ENCODE measurements at places on chromosomes 2 and 18.

DNA sequence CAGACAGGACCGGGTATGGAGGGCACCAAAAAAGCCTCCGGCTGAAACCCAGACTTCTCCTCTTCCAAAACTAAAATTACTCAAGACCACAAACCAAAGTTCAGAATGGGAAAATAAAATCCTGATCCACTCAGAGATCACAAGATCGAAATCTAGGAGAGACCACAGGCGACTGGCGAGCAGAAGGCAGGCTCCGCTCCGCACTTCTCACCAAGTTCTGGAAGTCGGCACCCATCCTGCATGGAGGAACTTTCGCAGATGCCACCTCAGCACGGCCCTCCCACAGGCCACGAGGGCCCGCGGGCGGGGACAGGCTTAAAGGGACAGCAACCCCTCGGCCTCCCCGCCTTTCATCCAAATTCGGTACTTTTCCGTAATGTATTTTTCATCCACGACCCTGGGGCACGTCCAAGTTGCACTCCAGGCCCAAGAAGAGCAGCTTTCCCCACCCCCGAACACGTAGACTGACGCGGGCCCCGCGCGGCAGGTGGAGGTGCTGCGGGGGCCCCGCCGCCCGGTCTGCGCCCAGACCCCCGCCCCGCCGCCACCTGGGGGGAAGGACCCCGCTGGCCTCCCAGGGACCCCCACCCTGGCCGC, 43.7 kb downstream of the HDLBP start:
- DNase-seq, result peak; percentile 85

DNA sequence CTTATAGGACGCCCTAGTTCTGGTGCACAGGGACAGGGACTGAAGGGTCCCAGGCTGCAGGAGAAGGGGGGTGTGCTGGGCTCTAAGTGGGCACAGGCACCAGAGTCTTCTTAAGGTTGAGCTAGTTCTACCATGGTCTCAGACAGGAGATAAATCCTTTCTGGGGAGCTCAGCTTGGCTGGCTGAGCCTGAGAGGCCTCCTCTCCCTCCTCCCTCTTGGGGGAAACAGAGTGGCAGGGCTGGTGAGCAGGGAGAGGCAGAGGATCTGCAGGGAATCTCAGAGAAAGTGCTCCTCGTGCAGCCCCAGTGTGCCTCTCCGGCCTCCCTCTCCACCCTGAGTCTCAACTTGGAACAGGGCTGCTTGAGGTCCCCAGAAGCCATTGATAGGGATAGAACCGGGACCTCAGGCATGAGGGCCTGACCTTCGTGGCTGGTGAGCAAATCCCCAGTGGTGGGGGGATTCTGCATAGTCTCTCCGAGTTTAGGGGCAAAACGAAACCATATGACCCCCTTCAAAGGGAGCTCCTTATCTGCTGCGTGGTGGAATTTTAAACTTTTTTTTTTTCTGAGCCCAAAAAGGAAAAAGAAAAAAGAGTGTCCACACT, 2.0 kb downstream of the GDF7 start:
- DNase-seq, result no peak

- DNase-seq, result no peak
These were observed 472.5 kb upstream of the PIK3C3 start for GRCh38 chr18:41482501-41482900.

- no peak for DNase-seq
These were observed 174.9 kb upstream of the SMAD2 start for GRCh38 chr18:48105317-48105716.

GRCh38 chr2:1448009-1448408, 34.7 kb downstream of the TPO start:
- DNase-seq, result no peak

- no peak for DNase-seq
These were observed 692 bp upstream of the RAX start for GRCh38 chr18:59273759-59274532.

DNA sequence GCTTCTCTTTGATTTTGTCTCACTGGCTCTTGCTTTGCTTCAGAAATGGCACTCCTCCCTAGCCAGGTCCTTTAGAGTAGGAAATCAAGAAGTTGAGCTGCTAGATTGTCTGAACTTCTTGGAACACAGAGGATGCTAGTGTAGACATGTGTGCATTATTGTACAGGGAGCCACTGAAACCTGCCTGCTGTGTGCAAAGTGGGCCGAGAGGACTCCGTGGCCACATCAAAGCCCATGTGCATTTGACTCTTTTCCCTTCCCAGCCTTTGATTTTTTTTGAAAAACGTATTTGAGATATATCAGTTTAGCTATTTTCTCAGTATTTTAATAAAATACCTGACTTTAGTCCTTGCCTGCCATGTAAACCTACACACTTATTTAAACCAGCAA, 83.1 kb downstream of the TMEM247 start:
- no peak for DNase-seq

GRCh38 chr2:88320076-88320773, 132.3 kb downstream of the FOXI3 start:
- DNase-seq, result no peak

- DNase-seq, result no peak
These were observed 473.2 kb upstream of the SPHKAP start for GRCh38 chr2:228654707-228655106.

DNA sequence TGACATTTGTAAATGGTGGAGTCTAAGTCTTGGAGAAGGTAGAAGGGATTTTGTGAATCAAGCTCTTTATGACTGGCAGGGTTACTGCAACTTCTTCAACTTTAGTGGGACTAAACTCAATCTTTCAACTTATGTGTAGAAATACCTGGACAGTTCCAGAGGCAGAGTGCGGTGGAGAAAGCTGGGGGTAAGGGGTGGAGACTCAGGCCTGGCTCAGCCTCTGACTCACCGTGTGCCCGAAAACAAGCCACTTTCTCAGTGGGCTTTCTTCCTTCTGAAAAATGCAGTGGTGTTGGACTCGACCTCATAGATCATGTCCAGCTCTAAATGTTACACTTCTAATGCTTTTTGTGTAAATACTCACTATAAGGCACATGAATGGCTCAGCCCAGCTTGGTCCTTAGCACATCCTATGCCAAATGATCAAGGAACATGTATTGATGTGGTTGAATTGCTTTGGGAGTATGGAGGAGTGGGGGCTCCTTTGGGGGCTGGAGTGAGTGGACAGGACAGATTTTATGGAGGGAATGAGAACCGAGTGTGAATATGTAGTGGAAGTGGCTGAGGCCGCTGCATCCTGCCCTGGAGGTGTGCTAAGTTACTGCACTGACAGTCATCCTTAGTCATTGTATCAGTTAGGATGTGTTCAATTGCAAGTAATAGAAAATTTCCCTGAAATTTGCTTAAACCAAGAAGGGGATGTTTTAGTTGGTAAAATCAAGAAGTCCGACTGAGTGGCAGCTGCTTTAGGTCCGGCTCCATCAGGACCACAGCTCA, 32.2 kb upstream of the IGFBP5 start:
- DNase-seq, result no peak

- DNase-seq, result no peak
These were observed 162.6 kb downstream of the FMNL2 start for GRCh38 chr2:152497481-152498052.

- DNase-seq, result peak; percentile 18
These were observed 108.3 kb downstream of the ATL2 start for GRCh38 chr2:38268691-38269327.

DNA sequence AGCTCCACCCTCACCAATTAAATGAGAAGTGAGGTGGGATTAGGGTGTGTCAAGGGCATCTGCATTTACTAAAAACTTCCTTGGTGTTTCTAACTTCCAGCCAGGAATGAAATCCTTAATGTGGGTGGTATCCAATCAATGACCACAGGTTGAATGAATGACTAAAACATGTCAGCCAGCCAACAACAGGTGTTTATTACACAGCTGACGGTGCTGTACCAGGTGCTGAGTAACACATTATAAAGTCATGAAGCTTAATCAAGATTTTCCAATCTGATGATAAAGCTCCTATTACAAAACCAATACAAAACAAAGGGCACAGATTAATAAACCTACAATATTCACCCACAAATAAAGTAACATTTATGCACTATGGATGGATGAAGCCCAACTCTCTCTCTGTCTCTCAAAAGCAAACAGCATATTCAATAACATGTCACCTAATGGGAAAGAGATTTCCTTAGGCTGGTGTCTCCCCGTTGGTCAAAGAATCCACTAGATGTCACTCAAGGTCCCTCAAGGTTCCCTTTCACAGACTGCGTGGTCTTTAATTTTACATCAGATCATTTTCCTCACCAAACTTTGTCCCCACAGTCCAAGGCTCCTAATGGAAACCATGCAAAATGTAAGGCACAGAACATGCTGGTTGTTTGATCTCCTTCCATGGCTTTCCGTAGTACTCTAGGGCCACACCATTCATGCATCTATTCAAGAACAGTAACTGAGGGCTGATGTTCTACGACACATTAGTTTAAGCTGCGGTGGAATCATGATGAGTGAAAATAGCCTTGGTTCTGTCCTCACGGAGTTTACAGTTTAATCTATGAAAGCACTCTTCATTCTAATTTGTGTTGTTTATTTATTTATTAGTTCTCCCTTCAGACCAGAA, 6.4 kb upstream of the PTPN4 start:
- peak; percentile 53 for DNase-seq

- no peak for DNase-seq
These were observed 188.6 kb downstream of the LRP1B start for GRCh38 chr2:141942006-141942789.

- DNase-seq, result no peak
These were observed 61.5 kb upstream of the BOD1L2 start for GRCh38 chr18:57085371-57085770.

GRCh38 chr18:58005011-58005410, 39.0 kb upstream of the NEDD4L start:
- no peak for DNase-seq

DNA sequence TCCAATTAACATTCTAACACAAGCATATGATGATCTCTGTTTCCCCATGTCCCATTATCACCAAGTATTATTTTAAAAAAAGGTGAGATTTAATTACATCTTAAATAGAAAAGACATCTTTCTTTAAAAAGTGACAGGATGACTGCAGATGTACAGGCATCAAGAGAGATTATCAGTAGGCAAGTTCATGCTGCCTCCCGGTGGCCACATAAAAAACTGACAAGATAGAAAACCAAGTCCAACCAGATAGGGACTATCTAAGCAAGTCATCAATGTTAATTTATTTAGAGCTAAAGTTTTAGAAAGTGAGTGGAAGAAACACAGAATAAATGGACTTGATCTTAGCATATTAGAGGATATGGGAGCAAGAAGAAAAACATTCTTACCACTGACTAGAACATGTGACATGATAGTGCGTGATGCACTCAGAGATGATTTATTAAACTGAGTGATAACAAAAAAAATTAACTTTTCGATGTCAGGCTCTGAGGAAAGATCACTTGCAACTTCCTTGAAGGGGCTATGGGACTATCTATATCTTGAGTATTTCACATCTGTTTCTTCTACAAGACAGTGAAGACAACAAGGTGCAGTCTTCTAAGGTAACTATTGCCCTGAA, 5.4 kb upstream of the TDRD15 start:
- DNase-seq, result peak; percentile 2

DNA sequence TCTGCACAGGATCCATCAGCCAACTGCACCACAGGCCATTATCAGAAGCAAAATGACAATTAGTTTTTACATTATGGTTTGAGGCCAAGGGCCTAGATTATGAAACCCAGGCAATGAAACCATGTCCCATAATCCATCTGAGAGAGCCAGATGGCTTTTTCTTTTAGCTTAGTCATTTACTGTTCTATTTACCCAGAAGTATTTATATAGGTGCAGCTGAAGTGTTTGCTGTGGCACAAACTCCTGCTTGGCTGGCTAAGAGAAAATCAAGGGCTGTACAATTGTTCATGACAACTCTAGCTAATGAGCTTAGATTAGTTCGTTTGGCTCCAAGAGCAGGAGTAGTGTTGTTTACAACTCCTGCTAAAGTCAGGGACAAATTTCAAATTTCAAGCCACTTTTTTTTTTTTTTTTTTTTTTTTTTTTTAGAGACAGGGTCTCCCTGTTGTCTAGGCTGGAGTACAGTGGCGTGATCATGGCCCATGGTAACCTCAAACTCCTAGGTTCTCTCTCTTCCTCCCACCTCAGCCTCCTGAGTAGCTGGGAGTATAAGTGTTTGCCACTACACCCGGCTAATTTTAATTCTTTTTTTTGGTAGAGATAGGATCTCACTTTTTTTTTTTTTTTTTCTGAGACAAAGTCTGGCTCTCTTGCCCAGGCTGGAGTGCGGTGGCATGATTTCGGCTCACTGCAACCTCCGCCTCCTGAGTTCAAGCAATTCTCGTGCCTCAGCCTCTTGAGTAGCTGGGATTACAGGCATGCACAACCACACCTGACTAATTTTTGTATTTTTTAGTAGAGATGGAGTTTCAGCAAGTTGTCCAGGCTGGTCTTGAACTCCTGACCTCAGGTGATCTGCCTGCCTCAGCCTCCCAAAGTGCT, 18.4 kb upstream of the REV1 start:
- DNase-seq, result no peak

DNA sequence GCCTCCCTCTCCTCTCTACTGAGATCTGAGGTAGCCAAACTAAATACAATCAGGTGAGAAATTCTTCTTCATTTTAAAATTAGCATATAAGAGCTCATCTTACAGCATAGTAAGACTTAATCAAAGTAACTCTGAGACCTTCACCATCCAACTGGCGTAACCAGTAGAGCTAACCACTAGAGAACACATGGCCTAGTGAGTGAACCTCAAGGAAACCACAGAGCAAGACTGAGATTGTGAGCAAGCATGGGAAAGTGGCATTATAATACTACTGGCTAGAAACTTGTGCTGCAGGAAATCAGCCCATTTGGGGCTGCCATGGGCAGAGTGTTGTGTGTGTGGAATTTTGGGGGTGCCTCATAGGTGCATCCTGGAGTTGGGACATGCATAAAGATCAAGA, 61.1 kb upstream of the SPHKAP start:
- DNase-seq, result no peak

- no peak for DNase-seq
These were observed 94.6 kb downstream of the PLEKHM3 start for GRCh38 chr2:207930747-207931146.

GRCh38 chr2:214649440-214650205, 159.9 kb downstream of the BARD1 start:
- peak; percentile 54 for DNase-seq

DNA sequence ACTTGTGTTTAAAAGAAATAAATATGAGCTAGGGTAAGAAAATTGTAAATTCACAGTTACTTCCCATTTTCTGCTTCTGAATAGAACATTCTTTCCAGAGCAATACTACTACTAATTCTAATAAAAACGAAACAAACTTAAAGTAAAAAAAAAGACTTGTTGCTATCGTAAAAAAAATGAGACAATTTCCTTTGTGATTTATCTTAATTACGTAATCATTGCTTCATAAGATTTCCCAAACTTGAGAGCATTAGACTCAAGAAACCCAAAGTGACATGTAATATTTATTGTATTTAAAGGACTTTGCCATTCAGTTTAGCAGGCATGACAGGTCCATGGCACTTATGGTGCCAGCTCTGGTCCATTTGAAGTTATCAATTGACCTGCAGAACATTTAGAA, 153.8 kb downstream of the AQP4 start:
- DNase-seq, result no peak

- no peak for DNase-seq
These were observed 476.3 kb downstream of the TRIB2 start for GRCh38 chr2:13193075-13193474.

DNA sequence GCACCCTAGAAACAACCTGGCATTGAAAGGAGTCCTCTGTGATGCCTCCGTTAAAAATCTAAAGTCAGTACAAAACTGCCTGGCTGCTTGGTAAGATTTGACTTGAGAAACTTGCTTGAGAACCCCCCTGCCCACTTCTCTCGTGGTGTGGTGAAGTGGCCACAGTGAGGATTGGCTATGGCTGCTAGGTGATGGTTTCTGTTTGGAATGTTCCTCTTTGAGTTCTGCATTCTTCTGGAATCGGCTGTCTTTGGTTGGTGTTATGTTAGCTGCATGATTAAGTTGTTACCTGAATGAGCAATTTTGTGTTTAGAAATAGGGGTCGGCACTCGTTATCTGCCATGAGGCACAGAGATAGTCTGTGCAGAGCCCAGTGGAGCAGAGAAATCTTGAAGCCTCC, 21.7 kb upstream of the SAG start:
- DNase-seq, result peak; percentile 26
